Stimulated activated CD4-positive, alpha-beta T cell treated with anti-CD3 and anti-CD28 coated beads, Interleukin-1b, Interleukin-23, amount 100 ng/mL, for 1 hour (primary cell): ENCODE measurements at places on chromosomes 4 and X.

DNA sequence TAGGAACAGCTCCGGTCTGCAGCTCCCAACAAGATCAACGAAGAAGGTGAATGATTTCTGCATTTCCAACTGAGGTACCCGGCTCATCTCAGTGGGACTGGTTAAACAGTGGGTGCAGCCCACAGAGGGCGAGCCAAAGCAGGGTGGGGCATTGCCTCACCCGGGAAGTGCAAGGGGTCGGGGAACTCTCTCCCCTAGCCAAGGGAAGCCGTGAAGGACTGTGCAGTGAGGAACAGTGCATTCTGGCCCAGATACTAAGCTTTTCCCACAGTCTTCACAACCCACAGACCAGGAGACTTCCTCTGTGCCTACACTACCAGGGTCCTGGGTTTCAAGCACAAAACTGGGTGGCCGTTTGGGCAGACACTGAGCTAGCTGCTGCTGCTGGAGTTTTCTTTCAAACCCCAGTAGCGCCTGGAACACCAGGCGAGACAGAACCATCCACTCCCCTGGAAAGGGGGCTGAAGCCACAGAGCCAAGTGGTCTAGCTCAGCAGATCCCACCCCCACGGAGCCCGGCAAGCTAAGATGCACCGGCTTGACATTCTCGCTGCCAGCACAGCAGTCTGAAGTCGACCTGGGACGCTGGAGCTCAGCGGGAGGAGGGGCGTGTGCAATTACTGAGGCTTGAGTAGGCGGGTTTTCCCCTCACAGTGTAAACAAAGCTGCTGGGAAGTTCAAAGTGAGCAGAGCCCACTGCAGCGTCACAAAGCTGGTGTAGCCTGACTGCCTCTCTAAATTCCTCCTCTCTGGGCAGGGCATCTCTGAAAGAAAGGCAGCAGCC is 84.6 kb downstream of the THOC2 start:
- DNase-seq: no peak

DNA sequence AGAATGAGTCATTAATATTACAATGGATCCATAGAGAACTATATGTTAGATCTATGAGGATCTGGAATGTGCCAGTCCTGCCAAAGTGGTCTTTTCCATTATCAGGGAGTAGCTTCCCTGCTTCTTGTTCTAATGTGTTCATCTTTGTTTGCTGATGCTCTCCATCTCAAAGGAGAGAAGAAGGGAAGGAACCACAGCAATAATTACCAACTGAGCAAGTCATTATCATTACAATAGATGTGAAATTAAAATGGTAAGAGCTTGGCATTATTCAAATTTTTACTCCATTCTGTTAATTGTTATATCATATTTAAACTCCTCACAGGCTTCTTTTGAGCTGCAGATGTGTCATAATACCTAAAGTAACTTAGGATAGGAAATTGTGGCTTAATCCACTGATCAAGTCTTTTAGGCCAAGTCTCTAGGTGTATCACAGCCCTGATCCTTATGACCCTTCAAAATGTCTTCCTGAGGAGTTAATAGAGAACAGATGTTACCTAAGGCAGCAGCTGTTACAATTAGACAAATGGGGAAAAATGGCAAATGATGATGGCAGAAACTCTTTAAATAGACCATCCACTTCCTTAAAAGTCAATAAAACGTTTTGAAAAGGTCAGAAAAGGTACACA is 1492.7 kb upstream of the IGFBP7 start:
- DNase-seq: no peak

GRCh38 chrX:72124540-72125201 is 7.0 kb downstream of the RTL5 start:
- no peak for DNase-seq

DNA sequence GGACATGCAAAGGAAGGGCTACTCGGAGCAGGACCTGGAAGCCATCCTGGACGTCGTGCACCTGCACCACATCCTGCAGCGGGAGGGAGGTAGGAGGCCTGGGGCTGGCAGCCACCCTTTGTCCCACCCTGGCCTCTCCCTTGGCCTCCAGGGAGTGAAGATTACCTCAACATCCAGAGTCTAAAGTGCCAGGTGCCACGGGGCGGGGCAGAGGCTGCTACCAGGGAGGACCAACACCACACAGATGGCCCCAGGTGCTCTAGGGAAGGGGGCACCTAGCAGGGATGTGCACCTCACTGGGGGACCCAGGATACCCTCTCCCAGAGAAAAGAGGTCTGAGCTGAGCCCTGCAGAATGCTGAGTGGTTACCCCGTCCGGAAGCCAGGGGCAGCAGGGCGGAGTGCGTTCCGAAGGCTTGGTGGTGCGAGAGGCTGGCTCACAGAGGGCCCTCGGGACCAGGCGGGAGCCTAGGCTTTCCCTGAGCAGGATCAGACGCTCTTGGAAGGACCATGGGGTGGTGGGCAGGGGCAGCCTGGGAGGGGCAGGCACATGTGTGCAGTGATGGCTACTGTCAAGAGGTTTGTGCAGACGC is 16.1 kb downstream of the ABCD1 start:
- DNase-seq: no peak

GRCh38 chr4:78058591-78059523 is 1.7 kb downstream of the FRAS1 start:
- no peak for DNase-seq

DNA sequence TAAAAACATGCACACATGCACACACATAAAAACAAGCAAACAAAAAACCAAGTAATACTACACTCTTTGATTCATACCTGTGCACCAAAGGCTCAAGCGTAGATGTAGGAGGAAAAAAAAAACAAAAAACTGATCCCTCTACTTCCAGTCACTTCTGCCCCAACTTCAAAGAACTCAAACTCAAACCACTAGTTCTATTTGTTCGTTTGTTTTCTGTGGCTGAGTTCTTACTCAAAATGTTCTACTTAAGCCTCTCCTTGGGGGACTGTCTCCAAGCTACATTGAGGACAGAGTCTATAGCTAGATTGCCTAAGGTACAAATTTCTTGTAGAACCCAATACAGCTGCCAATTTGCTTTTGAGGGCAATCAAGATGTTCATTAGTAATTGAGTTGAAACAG is 171.0 kb upstream of the ATOH1 start:
- DNase-seq: no peak

- no peak for DNase-seq
These were observed 2.8 kb downstream of the SOD3 start for GRCh38 chr4:24798036-24798610.

DNA sequence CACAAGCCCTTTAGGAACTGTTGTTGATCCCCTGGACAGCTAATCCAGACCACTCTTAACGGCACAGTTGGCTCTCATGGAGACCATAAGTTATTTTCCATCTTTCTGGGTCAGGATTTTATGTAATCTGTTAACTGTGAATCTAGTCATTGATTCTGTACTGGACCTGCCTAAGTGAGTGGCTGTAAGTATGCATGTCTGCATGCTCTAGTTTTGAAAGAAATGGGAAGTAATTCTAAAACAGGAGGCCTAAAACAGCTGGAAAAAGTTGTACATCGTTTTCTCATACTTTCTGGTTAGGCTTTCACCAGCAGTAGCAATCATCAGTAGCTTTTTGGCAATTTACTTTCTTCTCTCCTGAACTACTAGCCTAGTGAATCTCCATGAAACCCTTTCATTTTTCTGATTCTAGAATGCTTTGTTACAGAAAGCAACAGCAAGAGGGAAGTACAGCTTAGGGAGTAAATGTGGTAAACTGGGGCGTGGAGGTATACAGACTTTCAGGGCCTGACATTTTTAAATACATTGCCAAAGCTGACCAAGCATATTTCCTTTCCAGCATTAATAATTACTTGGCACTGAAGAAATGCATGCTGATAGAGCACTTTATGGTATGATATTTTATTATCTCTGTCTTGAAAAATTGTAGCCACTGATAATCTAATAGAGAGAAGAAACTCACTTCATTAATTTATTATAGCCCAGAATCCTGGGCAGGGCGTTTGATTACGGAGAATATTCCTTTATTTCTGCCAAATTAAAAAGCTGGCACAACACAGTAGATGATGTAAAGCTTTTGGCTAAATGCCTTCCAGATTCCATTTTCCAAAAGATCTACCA is 202.7 kb downstream of the BANK1 start:
- DNase-seq: no peak

- DNase-seq: no peak
These were observed 97.7 kb downstream of the DGKK start for GRCh38 chrX:50372966-50373365.
